HuH-7.5 (cell line): ENCODE measurements at places on chromosomes 3 and 15.

- DNase-seq = no peak
Measured at GRCh38 chr15:99434506-99435112, 131.2 kb upstream of the MEF2A start.

DNA sequence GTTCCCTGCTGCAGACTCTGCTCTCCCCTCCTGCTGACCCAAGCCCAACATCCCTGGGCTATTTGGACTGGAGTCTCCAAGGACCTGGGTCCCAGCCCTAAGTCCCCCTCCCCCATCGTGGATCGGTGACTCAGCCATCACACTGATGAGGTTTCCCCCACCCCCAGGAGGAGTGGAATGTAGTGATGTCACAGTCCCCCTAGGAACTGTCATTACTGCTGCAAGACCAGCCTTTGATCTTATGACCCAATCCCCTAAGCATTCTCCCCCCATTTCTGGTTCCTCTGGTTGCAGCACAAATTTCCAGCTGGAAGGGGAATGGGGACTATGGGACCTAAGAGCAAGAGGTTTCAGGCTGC, 63.4 kb upstream of the CSPG4 start:
- no peak for DNase-seq

GRCh38 chr15:88275804-88276203, 19.3 kb upstream of the NTRK3 start:
- DNase-seq = no peak

DNA sequence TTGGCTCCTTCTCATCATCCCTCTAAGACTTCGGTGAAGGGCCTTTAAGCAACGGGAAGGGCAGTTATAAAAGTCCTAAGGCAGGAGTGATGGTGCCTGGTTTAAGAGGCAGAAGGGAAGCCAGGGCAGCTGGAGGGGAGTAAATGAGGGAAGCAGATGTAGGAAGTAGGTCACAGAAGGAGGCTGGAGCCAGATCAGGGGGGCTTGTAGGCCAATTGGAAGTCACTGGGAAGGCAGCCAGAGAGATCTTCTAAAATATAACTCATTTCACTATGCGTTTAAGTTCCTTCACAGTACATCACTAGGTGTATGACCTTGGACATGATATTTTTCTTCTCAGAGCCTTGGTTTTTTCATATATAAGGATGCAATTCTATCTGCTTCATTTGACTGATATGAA, 94.7 kb downstream of the MYH15 start:
- DNase-seq = no peak

- DNase-seq = no peak
Measured at GRCh38 chr3:45350680-45351079, 37.7 kb upstream of the LARS2 start.

DNA sequence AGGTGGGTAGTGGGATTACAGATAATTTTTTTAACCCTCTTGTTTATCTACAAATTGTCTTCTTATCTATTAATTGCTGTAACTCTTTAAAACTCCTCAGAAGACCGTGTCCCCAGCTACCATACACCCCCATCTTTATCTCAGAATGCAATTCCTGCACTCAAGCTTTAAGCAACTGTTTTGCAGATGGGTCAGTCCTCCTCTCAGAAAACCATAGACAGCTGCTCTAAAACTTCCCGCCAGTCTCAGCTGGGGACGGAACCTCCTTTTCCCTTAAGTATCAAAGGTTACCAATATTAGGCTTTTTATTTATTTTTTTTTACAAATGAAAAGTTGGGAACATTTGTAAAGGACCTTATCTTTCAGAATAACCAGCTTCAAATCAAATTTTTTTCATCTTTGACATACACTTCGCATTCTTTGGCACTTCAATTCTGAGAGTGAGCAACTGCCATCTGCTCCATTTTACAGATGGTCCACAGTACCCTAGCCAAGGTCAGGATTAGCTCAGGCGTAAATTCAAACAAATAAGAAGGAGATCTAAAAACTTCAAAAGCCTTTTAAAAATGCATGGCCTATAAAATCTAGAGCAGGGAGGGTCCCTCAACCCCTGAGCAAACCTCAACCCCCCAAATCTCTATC, 1.3 kb downstream of the GATM start:
- DNase-seq = no peak

DNA sequence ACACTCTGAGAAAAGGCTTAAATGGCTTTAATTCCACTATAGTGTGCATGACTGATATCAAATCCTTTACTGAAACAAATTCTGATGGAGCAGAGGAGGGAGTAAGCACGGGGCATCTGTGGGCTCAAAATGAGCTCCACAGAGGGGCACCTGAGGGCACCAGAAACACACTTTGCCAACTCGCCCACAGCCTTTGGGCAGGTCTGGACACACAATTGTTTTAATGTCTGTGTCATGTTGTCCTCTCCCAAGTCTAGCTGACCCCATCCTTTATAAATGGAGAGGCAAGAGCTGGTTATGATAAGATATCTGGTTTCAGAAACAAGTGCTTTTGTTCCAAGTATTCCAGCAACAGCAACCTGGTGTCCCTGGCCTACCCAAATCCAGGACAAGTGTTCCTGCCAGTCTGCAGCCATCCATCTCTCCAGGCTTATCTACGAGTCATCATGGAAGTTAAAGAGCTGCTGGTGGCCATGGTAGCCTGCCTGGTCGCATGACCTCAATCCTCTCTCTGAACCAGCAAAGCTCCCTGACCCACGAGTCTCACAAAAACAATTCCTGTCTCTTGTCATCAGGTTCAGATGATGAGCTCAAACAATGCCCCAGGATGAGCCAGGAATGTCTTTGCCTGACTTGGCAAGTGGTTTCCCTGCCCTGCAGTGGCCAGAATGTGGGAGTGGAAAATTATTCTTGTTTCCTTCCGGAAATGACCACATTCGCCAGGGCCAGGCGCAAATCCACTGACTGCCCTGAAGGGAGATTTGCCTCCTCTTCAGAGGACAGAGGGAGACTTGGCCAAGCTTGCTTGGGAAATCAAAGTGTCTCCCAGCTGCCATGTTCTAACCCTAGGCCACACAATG, 64.4 kb upstream of the TPM1 start:
- DNase-seq = no peak

DNA sequence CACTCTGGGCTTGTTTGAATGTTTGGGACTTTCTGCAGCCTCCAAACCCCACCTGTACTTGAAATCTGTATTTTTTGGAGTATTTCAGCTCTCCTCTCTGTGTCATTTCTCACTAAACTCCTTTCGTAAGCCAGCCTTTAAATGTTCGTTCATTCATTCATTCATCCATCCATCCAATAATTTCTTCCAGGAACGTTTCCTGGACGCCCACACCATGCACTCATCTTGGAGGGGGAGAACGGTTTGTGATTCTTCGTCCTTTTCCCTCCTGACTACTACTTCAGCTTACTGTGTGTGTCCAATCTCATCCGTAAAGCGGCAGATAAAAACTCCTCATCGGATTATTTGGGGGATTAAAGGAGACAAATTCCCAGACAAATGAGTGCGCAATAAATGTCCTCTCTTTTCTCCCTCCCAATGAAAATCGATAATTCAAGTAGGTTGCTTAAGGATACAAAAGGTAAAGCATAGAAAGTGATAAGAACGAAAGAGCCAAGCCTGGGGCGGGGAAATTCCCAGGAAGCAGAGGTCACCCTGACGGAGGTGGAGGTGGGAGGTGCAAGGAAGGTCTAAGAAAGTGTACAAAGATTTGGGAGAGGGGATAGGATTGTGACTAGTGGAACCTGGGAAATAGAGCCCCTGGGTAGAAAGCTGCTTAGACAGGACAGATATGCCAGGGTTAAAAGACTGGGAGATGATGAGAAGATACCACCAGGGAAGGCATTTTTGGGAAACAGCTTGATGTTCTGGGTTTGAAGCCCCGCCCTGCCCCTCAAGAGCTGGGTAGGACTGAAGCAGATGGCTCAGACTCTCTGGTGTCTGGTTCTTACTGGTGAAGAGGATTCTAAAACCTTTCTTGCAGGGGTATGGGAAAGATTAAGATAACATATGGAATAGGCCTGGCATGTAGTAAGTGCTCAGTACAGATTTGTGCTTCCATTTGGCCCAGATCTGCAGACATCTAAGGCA, 896 bp upstream of the KLHL25 start:
- DNase-seq = no peak

- DNase-seq = no peak
Measured at GRCh38 chr15:33236841-33237509, 42.5 kb upstream of the FMN1 start.

DNA sequence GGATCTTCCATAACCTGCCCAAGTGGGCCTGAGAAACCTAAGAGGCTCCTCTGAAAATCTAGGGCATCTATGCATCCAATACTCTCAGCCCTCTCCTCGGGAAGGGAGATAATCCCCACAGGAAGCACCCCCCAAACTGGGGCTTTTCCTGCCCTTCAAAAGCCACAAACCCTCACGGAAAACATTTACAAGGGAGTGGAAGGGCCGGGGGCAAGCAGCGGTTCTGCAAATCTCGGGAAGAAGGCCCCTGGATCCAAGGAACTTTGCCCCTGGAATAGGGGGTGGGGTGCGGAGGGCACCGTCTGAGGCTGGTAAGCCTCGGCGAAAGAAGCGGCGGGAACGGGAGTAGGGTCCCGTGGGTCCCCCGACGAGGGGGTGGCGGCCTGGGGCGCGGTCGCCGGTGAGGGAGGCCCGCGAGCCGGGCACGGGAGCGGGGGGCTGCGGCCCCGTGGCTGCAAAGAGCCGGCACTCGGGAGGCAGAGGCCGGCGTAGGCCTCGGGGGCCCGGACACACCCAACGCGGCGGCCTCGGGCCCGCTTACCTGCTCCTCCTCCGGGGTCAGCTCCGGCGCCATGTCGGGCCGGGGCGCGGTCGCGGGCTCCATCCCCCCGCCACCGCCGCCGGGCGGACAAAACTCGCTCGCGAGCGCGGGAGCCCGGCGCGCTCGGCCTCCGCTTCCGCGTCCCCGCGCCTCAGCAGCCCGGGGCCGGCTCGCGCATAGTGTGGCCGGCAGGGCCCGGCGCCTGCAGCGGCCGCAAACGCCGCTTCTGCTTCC, 755 bp downstream of the PTPN9 start:
- DNase-seq = peak; percentile 51

DNA sequence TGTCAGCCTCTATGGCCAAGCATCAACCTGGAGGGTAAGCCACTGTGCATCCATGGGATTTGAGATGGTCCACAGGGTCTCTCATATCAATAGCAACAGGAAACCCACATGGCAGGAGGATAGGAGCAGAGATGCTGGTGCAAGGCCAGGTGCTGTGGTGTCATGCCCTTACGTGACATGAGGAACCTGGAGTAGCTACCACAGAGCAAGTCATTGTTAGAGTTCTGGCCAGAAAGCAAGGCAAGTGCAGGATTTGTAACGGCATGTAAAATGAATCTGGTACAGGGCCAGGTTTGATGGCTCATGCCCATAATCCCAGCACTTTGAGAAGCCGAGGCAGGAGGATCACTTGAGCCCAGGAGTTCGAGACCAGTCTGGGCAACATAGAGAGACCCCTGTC, 14.8 kb upstream of the ZNF774 start:
- DNase-seq = no peak

- no peak for DNase-seq
Measured at GRCh38 chr3:123667784-123668183, 82.9 kb upstream of the HACD2 start.

DNA sequence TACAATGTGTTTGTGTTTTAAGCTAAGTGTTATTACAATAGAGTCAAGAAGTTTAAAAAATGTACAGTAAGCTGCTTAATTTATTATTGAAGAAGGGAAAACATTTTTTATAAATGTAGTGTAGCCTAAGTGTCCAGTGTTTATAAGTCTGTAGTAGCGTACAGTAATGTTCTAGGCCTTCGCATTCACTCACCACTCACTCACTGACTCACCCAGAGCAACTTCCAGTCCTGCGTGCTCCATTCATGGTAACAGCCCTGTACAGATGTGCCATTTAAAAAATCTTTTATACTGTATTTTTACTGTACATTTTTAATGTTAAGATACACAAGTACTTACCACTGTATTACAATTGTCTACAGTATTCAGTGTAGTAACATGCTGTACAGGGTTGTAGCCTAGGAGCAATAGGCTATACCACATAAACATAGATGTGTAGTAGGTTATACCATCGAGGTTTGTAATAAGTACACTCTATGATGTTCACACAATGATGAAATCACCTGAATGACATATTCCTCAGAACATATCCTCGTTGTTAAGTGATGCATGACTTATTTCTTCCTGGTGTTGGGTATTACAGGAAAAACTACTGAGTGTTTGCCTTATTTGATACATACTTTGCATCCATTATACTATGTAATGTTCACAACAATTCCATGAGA, 156.6 kb upstream of the NUDT16 start:
- no peak for DNase-seq

- DNase-seq = no peak
Measured at GRCh38 chr15:83110381-83110780, 2.9 kb downstream of the TM6SF1 start.

DNA sequence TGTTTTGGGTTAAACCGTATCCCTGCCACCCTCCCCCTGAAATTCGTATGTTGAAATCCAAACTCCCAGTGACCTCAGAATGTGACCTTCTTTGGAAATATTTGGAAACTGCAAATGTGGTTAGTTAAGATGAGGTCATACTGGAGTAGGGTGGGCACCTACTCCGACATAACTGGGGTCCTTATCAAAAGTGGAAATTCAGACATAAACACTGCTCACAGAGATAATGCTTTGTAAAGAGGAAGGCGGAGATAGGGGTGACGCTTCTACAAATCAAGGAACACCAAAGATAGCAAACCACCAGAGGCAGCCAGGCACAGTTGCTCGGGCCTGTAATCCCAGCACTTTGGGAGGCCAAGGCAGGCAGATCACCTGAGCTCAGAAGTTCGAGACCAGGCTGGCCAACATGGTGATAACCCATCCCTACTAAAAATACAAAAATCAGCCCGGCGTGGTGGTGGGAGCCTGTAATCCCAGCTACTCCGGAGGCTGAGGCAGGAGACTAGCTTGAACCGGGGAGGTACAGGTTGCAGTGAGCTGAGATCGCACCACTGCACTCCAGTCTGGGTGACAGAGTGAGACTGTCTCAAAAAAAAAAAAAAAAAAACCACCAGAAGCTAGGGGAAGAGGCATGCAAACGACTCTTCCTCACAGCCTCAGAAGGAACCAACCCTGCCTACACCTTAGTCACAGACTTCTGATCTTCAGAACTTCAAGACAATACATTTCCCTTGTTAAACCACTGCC, 51.1 kb upstream of the CHD2 start:
- no peak for DNase-seq

DNA sequence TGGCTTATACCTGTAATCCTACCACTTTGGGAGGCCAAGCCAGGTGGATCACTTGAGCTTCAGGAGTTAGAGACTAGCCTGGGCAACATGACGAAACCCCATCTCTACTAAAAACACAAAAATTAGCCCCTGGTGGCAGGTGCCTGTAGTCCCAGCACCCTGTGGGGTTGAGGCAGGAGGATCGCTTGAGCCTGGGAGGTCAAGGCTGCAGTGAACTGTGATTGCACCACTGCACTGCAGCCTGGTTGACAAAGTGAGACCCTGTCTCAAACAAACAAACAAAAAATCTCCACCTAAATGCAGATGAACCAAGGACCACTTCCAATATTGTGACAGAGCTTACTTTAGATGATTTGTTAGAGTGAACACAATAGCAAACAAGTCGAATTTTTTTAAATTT, 53.7 kb downstream of the TP53BP1 start:
- no peak for DNase-seq

- no peak for DNase-seq
Measured at GRCh38 chr3:3836845-3837244, 37.6 kb downstream of the LRRN1 start.
